ENCODE measurements at places on chromosomes 12 and 14. TPM values are rescaled to one million over a fixed set of nuclear protein-coding genes. Genes with fewer than 3 reads are reported as not detected.

The GALNT4 gene
- 3.8 TPM for total RNA-seq

The SLC5A8 gene
- total RNA-seq, result not detected

The MANSC1 gene
- total RNA-seq, result 12.2 TPM

The MYRFL gene
- total RNA-seq, result not detected

The MTA1 gene
- total RNA-seq, result 207 TPM

GRCh38 chr12:28222081-28222700 is 31.9 kb downstream of the CCDC91 start:
- no peak for DNase-seq

DNA sequence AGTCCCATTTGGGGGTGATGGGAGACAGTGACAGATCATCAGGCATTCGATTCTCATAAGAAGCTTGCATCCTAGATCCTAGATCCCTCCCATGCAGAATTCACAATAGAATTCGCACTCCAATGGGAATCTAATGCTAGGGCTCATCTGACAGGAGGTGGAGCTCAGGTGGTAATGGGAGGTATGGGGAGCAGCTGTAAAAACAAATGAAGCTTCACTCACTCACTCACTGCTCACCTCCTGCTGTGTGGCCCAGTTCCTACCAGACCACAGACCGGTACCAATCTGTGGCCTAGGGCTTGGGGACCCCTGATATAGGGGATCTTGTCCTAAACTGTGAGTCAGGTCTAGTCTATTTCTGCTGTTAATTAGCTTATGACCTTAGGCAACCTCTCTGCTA is 40.1 kb upstream of the EPS8 start:
- no peak for DNase-seq

GRCh38 chr12:119843100-119843499 is 34.0 kb downstream of the CIT start:
- DNase-seq, result no peak
